ENCODE measurements at places on chromosomes 4 and X. TPM values are rescaled to one million over a fixed set of nuclear protein-coding genes. Genes with fewer than 3 reads are reported as not detected.

- DNase-seq = no peak
These were observed 18.4 kb upstream of the STAG2 start for GRCh38 chrX:123943074-123943473.

- DNase-seq = peak; percentile 71
These were observed 66.1 kb downstream of the TNIP2 start for GRCh38 chr4:2689825-2690700.

DNA sequence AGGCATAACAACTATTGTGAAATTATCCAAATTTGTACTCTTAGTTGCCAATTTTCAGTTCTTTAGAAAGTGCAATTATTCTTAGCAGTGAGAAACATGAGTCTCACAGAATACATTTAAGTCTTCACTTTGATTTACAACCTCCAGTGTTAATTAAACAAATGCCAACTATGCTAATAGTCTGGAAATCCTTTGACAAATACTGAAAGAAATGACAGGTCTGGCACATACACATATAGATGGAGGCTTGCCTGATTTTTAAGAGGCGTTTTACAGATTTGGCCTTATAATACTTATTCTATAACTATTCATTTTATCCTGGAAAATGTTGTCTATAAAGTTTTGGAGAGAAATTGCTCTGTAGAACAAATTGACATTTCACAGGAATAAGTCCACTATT, 320.1 kb downstream of the TRIML1 start:
- no peak for DNase-seq

Gene DMRTC1
- total RNA-seq = not detected

Gene NAAA
- total RNA-seq = 15.0 TPM

Gene ERAS
- not detected for total RNA-seq

Measured in osteocyte (in vitro differentiated cells).